Stimulated activated naive CD8-positive, alpha-beta T cell treated with anti-CD3 and anti-CD28 coated beads, Interleukin-15, Interleukin-2, amounts not matched to agents 100 U/mL and 50 U/mL, for 24 hours (primary cell): ENCODE measurements at places on chromosomes 4 and X.

GRCh38 chrX:129784371-129784770 is 4.6 kb downstream of the SASH3 start:
- DNase-seq = no peak

GRCh38 chr4:7414736-7415510 is 19.8 kb downstream of the PSAPL1 start:
- no peak for DNase-seq

DNA sequence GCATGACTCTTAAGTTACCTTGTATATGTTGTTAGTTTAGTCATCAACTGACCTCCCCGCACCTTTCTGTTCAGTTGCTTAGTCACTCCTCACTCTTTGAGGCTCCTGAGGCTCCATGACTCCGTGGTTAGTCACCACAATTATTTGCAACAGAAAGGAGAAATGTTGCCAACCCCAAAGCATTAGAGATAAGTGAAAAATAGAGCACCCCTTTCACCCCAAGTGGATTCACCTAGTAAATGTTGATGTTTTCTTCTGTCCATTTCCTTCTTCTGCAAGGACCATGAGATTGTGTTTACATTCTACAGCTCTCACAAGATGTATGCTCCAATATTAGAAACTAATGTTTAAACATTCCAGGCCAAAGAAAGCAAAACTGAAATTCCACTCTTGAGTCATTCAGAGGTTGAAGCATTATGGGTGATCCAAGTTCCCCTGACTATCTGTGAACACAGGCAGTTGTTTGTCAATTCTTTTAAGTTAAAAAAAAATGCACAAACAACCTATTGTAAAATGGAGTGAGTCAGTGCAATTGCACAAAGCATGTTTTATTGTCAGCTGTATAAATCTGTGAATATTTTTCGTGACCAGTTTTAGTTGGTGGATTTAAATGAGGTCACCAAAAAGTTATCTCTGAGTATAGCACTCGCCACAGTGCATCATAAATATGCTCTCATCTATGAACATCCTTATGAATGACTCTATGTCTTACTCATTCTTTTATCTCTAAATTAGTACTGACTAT is 552.4 kb upstream of the MAGEB2 start:
- DNase-seq = no peak

DNA sequence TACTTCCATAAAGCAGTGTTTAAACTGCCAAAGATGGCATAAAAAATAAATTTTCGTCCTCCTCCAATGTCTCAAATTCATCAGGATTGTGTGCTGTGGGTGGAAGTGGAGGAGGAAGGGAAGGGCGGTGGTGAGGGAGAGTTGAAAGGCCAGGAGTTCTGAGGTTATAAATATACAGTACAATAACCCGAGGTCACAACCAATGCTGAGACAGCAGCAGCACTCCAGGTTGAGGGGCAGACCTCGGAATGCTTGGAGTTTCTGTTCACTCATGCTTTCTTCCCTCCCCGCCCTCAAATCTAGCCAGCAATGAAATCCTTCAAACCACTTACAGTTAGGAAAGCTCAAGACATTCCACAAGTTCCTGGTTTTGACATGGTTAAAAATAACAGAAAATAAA is 134.0 kb upstream of the SMAD1 start:
- DNase-seq = no peak

DNA sequence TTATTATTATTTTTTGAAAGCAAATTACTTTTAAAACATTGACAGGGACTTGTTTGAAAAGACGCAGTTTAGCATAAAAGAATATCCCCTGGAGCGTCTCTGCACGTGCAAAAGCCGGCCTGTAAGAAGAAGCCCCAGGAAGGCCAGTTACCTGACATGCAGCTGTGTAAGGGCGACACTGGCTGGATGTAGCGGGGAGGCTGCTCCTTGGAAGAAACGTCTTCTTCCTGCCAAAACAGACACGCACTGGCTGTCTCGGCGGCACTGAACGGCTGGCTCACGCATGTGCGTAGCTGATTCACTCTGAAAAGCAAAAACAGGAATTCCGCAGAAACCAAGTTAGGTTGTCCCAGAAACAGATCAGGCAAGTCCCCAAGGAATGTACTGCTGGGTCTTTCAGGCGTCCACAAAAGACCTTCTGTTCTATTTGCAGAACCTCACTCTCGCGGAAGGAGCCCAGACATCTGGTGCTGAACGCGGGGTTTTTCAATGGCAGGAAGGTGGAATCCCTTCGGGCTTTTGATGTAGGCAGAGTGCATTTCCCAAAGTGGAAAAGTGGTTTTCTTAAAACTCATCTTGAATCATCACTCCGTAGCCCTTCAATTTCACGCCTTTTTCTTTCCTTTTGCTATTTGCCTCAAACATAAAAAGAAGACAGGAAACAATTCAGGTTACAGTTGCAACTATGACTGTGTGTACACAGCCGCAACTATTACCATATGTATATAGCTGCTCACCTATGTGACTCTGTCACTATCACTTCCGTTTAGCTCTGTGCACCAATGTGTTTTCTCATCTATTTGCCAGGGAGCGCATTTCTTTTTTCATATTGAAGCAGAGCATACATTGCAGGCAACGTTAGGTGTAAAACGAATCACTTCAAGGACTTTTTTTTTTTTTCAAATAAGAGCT is 38.1 kb upstream of the ARSH start:
- DNase-seq = peak; percentile 5

DNA sequence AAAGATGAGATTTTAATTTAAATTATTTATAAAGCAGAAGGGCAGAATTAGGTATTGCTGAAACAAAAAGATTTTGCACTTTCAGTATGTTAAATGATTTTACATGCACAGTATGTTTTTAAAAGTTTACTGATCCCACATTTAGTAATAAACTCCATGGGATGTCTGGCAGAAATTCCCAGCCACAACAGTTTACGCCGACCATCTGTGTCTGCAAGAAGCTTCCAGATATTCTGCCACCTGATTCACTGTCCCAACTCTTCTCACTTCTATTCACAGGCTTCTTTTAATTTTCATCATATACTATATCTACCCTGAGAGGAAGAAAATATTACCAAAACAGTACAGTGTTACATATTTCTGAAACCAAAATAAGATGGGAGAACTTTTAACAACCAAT is 115.8 kb upstream of the IQCM start:
- no peak for DNase-seq

GRCh38 chr4:142351958-142352357 is 494.1 kb downstream of the INPP4B start:
- DNase-seq = no peak

- peak; percentile 3 for DNase-seq
Observed at GRCh38 chrX:21657318-21658151, 595 bp downstream of the KLHL34 start.

DNA sequence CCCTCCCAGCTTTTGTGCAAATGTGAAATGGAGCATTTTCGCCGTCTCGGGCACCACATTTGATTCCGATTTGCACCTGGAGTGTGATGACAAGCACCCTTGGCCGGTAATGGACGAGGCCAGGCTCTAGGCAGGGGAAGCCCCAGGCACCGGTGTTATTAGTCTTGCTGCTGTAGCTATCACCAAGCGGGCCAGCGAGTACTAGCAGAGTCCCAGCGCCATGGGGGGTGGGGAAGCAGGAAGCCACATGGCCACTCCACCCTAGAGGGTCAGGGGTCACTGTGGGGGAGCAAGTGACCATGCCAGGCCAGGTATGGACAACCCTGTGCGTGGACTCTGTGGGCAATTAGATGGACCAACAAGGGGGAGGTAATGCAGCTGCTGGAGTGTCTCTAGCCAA is 88.8 kb downstream of the CPZ start:
- DNase-seq = no peak

GRCh38 chrX:22090181-22090580 is 58.1 kb downstream of the PHEX start:
- no peak for DNase-seq

GRCh38 chrX:151488677-151489076 is 74.8 kb upstream of the PASD1 start:
- DNase-seq = peak; percentile 13

GRCh38 chrX:28124416-28124815 is 143.2 kb upstream of the DCAF8L1 start:
- DNase-seq = no peak

DNA sequence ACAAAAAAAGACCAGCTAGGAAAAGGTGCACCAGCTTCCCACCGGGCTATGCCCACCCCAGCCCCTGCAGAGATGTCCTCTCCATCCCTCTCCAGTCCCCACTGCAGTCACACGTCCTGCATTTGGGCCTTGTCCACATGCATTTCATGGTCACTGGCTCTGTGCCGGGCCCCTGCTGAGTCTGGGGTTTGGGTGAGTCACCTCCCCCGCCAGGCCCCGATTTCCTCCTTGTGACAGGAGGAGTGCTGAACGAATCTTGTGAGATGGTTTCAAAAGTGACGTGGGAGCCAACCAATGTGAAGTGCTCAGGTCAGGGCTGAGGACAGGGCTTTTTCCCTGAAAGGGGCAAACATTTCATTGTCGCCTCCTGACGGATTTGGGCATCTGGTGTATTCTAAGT is 7.1 kb downstream of the CPZ start:
- DNase-seq = no peak

DNA sequence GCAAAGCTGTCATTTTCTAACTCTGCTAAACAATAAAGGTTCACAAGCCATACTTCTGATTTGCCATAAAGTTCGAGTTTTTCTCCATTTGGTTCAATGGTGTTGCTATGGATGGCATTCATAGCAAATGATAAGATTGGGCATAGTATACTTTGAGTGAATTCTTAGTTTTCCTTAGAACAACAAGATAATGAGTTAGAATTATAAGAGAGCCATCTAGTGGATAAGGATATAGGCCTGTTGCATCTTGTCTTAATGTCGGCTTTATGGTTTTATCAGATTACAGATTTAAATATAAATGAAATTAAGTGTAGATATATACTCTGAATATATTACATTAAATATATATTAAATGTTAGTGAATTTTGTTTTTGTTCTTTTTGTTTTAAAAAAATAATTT is 644.6 kb downstream of the IL1RAPL1 start:
- DNase-seq = no peak

DNA sequence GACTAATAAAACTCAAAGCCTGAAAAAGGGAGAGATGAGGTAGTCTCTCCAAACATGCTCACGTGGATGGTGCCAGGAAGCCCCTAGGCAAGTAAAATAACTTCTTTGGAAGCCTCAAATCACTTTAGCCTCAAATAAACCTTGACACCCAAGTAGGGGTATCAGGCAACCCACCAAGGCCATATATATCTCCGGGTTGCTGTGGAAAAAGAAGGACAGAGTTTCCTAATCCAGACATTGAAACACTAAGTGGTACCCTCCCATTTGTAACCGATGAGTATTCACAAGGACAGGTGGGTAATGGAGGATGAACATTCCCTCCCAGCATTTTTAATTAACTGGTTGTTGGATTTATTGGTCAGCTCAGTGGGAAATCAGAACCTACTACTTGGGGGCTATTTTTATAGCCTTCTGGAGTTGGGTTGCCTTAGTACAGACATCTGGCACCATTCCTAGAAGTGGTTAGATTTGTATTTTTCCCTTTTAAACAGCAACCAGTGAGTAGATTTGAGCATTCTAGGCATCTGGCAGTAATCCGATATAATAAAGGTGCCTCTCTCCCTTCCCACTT is 87.7 kb downstream of the GPC3 start:
- DNase-seq = no peak

- no peak for DNase-seq
Observed at GRCh38 chr4:26822546-26822945, 38.1 kb upstream of the STIM2 start.

DNA sequence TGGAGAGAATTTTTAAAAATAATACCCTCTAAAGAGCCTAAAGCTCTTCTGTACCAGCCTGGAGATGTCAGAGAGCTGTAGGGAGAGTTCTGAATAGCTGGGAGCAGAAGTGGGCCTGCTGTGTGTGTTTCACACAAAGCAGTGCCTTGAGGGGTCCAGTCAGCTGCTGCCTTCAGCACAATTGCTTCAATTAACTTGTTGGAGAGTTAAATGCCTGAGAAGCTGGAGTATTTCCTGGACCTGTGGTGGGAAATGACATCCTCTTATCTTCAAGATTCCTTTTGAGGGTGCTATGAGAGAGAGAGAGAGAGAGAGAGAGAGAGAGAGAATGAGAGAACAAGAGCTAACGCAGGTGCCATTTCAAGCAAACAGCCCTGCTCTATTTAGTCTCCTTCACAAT is 96.2 kb upstream of the IL1RAPL2 start:
- no peak for DNase-seq
